Stimulated activated CD8-positive, alpha-beta memory T cell treated with anti-CD3 and anti-CD28 coated beads, Interleukin-15, amount 100 ng/mL, for 4 hours (primary cell): ENCODE measurements at places on chromosomes 7 and 10.

GRCh38 chr10:33365871-33366411 is 31.5 kb upstream of the NRP1 start:
- DNase-seq = no peak

DNA sequence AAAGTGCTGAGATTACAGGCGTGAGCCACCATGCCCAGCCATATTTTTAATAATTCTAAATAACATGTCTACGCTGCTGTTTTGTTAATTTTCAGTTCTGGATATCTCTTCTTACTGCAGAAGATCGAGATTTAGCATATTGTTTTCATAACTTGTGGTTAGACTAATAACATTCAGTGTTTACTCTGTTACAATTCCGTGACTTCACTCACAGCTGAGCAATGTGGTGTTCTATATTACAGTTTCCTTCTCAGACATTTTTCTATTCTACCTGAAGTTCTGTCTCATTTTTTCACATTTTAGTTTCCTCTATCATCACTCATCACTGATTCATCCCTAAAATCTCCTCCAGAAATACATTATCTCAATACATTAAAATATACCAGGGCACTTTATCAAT is 10.9 kb downstream of the RNF32 start:
- no peak for DNase-seq

- no peak for DNase-seq
Observed at GRCh38 chr10:35896001-35896400, 253.9 kb upstream of the FZD8 start.

DNA sequence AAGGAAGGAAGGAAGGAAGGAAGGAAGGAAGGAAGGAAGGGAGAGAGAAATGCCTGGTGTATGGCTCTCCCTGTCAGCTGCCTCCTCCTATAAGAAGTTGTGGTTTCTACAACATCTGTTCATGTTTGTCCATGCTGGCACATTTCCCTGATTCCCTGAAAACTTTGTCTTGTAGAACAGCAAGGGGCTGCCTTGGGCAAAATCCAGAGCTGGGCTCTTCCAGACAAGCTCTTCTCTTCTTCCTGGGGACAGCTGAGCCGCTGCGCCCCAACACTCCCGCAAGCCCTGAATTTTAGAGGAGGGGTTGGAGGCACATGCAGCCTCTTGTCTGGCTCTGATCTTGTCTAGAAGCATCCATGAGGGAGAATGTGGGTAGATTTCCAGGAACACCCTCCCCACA is 282.0 kb upstream of the ADARB2 start:
- no peak for DNase-seq

DNA sequence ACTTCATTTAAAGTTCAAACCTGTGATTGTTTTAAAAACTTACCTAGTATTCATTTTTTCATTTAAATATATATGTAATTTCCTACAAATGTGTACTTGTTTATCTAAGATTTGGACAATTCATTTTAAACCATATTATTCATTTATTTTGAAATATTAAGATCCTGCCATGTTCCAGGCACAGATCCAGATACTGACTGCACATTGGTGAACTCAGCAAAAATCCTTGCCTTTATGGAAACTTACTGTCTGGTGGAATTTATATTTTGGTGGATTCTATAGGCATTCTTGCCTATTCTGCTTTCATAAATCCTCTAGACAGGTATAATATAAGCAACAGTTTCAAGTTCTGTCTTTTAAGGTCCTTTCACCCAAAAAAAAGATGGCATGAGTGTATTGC is 48.3 kb upstream of the RPA3 start:
- DNase-seq = no peak

- DNase-seq = no peak
Observed at GRCh38 chr10:15719899-15720634, at the start of gene ITGA8. Gene ITGA8 (minus strand): TSS chr10:15719922. CDS start chr10:15719771, 151 bp downstream.

- DNase-seq = no peak
Observed at GRCh38 chr10:97124211-97124610, 61.5 kb downstream of the SLIT1 start.

DNA sequence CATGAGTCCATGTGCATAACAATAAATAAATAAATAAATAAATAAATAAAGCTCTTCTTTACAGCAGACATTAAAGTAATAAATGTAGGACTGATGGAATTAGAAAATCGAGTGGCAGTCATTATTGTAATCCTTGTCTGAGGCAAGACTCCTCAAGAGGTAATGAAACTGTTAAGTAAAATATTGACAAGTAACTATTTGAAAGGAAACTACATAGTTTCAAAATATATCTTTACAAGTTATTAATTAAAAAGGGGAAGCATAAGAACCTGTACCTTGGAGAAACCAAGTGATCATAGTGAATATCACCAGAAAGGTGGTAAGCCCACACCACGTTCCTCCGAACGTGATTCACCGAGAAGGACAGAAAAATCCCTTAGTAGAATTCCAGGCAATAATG is 285.6 kb upstream of the SORCS1 start:
- DNase-seq = no peak

DNA sequence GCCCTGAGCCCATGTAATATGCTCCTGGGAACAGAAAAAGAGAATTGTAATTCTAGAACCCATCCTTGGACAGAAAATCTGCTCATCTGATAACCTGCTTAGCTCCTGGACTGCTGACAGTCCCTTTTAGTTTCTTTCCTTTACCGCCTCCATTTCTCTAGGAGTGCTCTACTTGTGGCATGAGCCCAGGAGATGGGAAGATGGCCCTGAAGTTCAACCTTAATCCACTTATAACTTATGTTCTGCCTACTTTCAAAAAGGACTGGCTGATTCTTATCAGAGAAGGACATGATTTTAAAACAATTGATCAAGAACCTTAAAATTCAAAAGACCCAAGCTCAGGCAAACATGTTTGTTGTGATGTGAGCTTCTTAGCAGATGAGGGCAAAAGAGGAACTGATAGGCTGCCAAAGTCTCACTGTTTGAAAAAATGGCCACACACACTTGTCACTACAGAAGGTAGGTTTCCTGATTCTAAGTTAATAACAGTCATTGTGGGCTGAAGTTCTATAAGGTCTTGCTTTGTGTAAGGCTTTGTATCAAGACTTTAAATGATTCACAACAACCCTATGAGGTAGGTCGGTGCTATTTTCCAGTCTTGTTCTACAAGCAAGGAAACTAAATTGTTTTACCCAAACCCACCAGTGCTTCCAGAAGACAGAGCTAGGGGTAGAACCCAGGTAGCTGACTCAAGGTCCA is 94.3 kb upstream of the AFAP1L2 start:
- DNase-seq = no peak

- no peak for DNase-seq
Observed at GRCh38 chr7:45082031-45082830, 6.5 kb downstream of the NACAD start.

DNA sequence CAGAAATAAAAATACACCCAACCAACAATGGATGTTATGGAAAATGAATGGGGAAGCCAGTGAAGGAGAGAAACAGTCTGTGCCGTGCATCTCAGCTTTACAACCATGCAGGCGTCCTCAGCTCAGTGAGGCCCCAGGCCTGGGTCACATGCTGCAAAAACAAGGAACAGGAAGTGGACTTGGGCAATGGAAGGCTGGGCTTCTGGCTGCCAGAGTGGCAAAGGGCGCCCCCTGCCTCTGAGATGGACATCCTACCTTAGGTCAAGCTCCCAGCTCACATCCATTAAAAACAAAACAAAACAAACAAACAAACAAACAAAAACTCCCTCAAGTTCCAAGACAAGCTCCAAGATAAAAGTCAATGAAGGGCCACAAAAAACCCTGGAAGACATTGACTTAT is 54.7 kb upstream of the AFAP1L2 start:
- DNase-seq = no peak

DNA sequence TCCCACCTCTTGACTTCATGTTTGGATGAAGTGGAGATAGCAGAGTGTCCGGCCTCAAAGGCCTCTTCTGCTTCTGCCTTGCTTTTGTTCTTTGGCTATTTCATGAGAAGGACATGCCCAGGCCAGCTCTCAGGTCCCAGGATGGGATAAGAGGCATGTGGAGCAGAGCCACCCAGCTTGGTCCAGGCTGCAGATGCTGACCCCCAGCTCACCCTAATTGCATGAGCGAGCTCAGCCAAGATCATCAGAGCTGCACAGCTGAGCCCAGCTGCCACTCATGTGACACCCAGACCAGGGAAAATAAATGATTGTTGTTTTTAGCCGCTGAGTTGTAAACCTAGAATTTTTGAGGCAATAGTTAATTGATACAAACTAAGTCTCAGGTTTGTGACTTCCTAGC is 230.0 kb downstream of the PHF14 start:
- DNase-seq = no peak

- no peak for DNase-seq
Observed at GRCh38 chr7:64687249-64687648, 21.3 kb downstream of the ZNF107 start.

GRCh38 chr7:37259319-37259821 is 189.3 kb downstream of the ELMO1 start:
- no peak for DNase-seq

GRCh38 chr10:15857107-15857575 is 3.2 kb downstream of the MINDY3 start:
- DNase-seq = no peak

DNA sequence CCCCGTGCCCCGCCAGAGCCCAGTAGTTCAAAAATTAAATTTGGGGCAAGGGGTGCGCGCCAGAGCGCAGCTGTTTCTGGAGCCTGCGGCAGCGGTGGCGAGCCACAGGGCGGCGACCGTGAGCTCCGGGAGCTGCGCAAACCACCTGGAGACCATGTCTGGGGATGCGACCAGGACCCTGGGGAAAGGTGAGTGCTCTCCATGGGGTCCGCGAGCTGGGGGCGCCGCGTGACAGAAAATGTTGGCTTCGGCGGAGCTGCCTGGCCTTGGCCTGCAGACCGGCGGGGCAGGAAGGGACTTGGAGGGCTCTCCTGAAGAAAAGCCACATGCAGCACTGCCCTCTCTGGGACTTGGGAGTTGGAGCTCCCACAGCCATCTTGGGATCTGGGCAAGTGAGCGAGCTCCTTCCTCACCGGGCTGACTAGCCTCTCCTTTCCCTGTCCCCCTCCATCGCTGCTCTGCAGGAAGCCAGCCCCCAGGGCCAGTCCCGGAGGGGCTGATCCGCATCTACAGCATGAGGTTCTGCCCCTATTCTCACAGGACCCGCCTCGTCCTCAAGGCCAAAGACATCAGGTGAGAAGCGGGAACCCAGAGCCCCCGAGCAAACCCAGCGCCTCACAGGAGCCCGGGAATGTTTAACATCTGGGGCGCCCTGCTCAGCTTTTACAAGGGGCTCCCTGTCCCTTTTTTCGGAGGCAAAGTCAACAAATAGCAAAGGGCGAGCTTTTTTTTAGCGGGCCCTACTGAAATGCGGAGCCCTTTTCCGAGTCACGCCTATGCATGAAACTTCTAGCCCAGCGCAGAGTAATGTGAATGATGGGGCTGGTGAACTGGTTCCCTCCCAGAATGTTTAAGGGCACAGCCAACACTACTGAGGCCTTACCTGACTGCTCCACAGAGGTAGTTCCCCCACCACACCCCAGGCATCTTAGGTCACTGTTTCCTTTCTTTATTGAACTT is 6.1 kb downstream of the GSTO2 start:
- no peak for DNase-seq

DNA sequence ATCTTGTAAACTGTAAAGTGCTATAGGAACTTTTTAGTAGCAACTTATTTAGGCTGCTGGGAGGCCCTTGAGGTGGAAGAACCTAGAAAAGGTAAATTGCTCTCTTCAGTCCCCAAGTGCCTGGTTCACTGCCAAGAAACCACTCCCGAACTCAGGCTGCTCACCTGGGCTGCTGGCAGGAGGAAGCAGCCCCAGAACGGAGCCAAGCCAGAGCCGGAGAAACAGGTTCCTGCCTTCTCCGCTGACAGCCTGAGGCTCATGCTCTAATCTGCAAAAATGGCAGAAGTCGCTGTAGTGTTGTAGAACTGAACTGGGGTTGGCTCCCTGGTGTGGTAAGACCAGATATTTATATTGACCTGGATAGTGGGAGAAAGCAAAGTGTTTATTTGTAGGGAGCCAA is 136.0 kb downstream of the CUL2 start:
- DNase-seq = no peak

DNA sequence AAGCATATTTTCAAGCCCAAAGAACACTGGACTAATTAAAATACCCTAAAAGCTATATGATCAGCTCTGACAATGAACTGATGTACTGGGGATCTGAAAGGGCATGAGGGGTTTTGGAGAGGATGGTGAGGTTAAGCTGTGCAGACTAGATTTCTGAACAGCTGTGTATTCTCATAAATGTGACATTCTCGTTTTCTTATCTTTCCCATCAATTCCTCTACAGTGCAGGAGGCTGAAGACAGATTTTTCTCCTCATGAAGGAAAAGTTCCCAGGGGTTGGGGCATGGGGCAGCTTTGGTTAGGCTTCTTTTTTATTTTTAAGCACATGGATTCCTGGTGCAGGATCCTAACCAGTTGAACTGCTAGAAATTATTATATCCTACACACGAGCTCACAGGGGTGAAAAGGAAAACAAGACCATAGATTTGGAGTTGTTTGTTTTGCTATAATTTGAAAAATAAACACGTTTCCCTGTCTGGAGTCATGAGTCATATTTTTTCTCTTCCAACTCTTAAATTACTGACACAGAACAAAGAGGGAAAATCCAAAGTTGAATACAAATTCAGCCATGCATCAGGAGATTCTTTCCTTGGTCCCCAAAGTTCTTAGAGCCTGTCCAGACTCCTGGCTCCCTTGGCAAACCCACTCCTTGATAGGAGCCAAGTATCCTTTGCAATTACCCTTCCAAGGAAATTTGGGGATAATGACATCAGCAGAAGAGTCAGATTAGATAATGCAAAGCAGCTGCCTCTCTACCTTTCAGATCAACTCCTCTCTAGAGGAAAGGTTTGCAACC is 147.7 kb upstream of the NPVF start:
- DNase-seq = no peak

DNA sequence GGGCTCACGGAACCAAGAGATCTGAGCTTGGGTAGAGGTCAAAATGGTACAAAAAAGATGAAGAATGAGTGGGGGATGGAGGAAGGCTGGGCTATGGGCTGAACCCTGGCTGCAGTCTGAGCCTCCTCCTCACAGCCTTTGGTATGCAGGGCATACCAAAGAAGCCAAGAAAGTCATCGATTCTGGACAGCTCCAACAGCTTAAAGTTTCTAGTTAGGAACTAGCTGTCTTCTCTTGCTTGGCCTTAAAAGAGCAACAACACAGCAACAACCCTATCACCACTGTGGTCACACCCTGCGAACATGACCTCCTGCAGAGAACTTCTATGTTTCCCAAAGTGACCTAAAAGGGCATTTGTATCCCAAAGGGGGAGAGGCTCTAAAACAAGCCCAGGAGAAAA is 126.1 kb upstream of the EFCAB10 start:
- DNase-seq = no peak

DNA sequence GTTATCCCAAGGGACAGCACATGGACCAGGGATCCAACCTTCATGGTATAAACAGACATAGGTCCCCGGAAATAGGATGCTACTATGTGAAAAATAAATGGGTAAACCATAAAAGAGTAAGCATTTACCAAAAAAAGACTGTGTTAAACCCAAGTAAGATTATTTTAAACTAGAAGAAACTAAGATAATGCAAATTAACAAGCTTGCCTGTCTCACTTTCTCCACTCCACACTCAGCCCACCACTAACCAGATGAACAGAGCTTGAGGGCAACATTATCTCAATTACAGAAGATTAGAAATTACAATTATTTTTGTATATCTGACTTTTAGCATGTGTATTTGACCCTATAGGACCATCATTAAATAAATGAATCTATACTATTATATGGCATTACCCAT is 117.2 kb upstream of the CAV2 start:
- DNase-seq = no peak
